ENCODE measurements at places on chromosomes 12 and 14.

DNA sequence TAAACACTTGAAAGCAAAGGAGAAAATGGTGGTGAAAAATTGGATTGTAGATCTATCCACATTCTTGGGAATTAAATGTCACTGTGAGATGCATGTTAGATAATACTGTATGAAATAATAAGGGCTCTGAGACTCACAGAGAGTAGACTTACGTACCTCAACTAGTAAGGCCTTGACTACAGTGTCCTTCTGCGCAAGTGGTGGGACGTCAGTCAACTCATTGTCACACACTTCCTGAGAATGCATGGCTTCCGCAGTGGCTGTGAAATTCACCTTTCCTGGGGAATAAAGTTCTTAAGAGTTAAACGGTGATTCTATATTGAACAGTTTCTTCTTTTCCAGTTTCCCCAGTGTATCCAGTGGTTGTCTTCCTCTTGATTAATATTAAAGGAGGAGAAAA lies 32.6 kb upstream of the PZP start:
- DNase-seq, result no peak

- DNase-seq, result no peak
Measured at GRCh38 chr12:116458492-116458891, 100.7 kb upstream of the MAP1LC3B2 start.

GRCh38 chr14:100604709-100605108 lies 17.5 kb upstream of the BEGAIN start:
- DNase-seq, result no peak

DNA sequence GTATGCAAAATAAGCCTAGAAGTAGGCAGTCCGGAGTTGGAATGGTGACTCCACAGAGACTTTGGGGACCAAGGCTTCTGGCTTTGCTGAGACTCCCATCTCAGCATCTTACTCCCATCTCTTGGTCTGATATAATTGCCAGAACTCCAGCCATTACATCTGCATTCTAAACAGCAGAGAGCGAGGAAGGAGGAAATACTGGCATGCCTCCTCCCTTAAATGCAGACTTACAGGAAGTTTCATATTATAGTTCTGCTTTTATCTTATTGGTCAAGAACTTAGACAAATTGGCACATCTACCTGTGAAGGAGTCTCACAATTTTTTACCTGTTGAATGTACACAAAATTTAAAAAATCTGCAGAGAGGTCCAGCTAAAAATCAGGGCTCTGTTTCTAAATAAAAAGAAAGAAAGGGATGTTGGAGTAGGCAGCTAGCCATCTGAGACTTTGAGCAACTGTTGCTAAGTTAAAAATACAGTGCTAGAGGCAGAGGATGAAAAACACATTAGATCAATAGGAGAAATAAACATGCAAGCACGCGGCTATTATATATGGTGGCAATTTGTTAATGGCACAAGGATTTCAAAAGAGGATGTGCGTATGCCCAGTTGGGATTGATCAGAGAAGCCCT lies 209.9 kb upstream of the HMGA2 start:
- DNase-seq, result no peak

- peak; percentile 52 for DNase-seq
Measured at GRCh38 chr14:64364907-64365306, 23.2 kb upstream of the MTHFD1 start.

- DNase-seq, result no peak
Measured at GRCh38 chr12:52187640-52188039, 4.2 kb downstream of the KRT80 start.

Data from erythroblast (primary cell).